Glutamatergic neuron (in vitro differentiated cells): ENCODE measurements at places on chromosomes 13 and 19. TPM values are rescaled to one million over a fixed set of nuclear protein-coding genes. Genes with fewer than 3 reads are reported as not detected.
A peak's percentile ranks its signal among the peaks of the same experiment; 100 is the strongest.

DNA sequence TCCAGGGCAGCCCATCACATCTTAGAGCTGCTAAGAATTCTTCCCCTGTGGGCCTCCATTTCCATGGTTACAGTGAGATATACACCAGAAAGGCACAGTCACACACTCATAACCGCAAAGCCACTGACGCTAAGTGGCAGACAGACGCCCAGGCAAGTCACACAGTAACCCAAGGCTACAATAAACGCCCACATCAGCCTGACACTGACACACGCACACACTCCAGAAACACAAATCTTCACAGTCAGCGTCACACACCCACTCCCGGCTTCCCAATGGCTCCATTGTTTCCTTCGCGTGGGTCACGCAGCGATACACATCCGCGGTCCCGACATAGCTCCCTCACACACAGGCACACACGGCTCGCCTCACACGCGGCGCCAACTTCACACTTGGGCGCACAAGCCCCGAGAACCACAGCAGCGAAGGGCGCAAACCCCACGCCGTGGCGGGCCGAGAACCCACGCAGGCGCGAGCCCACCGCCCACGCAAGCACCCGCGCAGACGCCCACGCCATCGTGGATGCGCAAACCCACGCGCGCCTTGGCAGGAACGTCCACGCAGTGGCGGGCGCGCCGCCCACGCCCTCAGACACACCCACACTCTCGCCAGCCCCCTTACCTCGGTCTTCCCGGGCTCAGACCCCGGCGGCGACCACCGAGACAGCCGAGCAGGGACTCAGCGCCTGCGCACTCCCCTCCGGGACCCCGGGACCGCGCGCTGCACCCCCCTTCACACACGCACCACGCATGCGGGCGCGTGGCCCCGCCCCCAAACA lies at the start of gene ZNF667:
ZNF667 (minus strand) TSS at position 695 of the 778 bp plus-strand sequence. CDS start 14,975 bp downstream, outside the sequence.
- no peak for DNase-seq

GRCh38 chr13:110299283-110299840 lies 7.6 kb downstream of the COL4A1 start:
- no peak for DNase-seq

The PLPPR3 gene
- total RNA-seq, result 392 TPM

The ZNF135 gene
- 16.6 TPM for total RNA-seq

DNA sequence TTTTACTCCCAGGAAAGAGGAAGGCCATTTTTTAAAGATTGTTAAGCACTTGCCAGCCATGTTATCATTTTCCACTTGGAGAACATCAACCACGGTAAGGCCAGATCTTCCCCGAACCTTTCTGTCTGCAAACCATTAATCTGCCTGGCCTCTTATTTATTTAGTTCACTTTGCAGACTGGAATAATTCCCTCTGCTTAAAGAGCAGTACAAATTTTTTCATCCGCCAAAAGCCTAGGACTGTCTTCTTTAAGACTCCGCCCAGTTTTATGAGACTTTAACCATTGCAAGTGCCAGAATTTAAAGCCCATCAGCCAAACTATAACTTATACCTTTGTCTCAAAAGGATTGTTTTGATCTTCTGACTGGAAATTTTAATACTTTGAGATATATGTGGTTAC lies 426.3 kb downstream of the KCTD12 start:
- no peak for DNase-seq

The PSG11 gene
- not detected for total RNA-seq

The CCDC61 gene
- 33.5 TPM for total RNA-seq

GRCh38 chr19:2964874-2965273 lies 12.5 kb upstream of the TLE6 start:
- no peak for DNase-seq

- DNase-seq, result no peak
These were observed 10.0 kb downstream of the RFX1 start for GRCh38 chr19:13995878-13996765.

DNA sequence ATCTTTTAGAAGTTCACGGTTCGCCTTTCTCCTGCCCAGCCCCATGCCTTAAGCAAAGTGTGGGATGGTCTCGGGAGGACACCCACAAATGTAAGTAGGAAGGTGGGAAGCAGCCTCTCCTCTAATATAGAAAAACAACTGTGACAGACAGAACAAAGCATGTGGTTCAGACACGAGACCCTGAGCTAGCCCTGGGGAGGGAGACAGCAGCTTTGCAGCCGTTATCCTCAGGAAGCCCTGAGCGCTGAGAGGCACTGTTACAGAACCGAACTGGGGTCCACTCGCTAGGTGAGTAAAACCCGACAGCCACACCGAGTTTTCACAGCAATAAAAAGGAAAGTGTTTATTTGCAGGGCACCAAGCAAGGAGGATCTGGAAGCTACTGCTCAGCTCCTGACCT lies 210.6 kb downstream of the UQCRFS1 start:
- DNase-seq, result no peak

DNA sequence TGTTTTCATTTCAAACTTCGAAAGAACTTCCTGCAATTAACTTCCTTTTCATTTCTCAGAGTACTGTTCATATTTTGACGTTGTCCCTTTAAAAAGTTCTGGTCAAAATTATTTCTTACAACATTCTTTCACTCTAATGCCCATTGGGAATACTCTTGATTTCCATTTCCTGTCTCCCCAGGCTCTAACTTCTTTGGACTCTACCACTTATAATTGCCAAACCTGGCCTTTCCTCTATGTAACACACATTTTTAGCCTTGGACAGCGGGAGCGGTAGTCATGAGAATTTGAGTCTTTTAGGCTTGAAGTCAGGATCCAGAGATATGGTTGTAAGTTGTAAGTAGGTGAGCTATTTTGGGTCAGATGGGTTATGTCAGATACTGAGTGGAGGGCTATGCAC lies 163.5 kb upstream of the SPRY2 start:
- no peak for DNase-seq

- DNase-seq, result peak; percentile 63
These were observed 51.2 kb downstream of the NLRP12 start for GRCh38 chr19:53772943-53773342.

The SIGLECL1 gene
- not detected for total RNA-seq

DNA sequence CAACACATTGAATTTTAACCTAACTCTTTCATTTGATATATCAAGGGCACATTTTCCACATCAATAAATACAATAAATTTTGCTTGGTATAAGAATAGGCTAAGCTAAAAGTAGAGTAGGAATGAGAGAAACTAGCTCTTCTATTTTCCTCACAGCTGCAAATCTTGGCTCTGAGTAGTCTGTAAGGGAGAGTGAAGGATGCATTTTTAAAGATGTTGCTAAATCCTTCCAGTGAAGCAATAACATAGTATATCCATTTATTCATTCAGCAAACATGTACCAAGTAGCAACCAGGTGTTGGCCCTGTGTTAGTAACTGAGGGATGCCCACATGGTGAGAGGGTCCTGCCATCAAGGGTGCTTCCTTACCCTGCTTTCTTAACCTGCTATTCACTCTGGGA lies 799.9 kb downstream of the PCDH9 start:
- no peak for DNase-seq

GRCh38 chr19:23318143-23318542 lies 67.9 kb upstream of the ZNF724 start:
- DNase-seq, result no peak

GRCh38 chr19:45499196-45500180 lies 1.2 kb downstream of the PPM1N start:
- DNase-seq, result peak; percentile 80

- peak; percentile 10 for DNase-seq
These were observed 2.3 kb downstream of the GRK1 start for GRCh38 chr13:113669231-113669754.

The ZNF296 gene
- 6.3 TPM for total RNA-seq

The RASGRP4 gene
- total RNA-seq, result not detected

The GRIN2D gene
- total RNA-seq, result 21.7 TPM

- DNase-seq, result peak; percentile 39
These were observed 89.4 kb downstream of the DPF1 start for GRCh38 chr19:38134540-38135149.

The COLGALT1 gene
- total RNA-seq, result 74.5 TPM

- no peak for DNase-seq
These were observed 184.2 kb downstream of the PTPRS start for GRCh38 chr19:5156231-5156986.

- DNase-seq, result peak; percentile 96
These were observed 2.5 kb downstream of the PRR12 start for GRCh38 chr19:49593233-49594113.

GRCh38 chr19:52722062-52723003 lies 12.5 kb downstream of the ZNF611 start:
- DNase-seq, result no peak

The LIPE gene
- total RNA-seq, result 39.0 TPM

The ZSCAN18 gene
- total RNA-seq, result 66.7 TPM
